HEK293T (cell line): ENCODE measurements at places on chromosomes 4 and X.

GRCh38 chr4:168475745-168476144 is 4.5 kb downstream of the DDX60L start:
- no peak for DNase-seq

DNA sequence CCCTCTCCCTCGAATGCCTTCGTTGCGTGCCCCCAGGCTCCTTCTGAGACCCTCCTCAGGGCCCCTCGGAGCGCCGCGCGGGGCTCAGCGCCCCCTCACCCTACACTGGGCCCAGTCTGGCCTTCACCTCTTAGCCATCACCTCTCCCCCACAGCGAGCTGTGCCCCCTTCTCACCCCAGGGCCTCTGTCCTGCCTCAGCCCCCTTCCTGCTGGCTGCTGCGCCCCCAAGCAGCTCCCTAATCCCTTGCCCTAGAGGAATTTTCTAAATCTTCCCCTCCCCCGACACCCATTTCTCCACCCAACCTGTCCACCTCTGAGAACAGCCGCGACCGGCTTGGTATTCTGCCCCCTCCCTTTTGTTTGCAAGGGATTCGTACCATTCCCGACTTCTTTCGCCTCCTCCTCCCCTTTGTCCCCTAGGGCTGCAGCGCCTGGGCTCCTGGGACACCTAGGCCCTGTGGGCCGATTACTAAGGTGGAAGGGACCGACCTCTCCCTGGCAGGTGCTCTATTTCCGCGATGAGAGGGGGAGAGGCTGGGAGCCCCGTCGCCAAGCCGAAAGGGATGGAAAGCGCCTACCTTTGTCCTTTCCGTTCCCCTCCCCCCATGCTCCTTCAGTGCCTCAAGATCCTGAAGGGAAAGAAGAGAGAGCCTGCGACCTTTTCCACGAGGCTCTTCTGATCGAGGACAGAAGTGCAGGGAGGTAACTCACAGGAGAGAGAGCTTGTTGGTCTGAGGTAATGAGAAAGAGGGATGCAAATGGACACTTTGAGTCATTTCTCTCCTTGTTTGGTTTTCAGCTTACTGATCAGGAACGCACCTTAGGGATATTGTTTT is 10.9 kb downstream of the DLG3 start:
- DNase-seq = no peak

GRCh38 chr4:72531322-72531721 is 37.7 kb downstream of the ADAMTS3 start:
- no peak for DNase-seq

DNA sequence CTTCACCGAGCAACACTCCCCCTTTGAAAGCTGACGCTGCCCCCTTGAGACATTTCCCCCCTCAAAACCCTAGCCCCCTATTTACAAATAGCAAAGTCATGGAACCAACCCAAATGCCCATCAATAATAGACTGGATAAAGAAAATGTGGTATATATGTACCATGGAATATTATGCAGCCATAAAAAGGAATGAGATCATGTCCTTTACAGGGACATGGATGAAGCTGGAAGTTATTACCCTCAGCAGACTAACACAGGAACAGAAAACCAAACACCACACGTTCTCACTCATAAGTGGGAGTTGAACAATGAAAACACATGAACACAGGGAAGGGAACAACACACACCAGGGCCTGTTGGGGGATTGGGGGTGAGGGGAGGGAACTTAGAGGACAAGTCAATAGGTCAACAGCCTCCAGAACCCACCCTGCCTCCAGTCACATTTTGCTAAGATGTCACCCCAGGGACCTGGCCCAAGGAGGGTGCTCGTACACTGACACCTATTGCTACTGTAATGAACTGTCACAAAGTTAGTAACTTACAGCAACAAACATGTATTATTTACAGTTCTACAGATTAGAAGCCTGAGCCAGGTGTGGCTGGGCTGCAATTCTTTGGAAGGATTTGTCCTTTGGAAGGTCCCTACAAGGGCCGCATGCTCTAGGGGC is 20.6 kb downstream of the SCD5 start:
- DNase-seq = no peak

DNA sequence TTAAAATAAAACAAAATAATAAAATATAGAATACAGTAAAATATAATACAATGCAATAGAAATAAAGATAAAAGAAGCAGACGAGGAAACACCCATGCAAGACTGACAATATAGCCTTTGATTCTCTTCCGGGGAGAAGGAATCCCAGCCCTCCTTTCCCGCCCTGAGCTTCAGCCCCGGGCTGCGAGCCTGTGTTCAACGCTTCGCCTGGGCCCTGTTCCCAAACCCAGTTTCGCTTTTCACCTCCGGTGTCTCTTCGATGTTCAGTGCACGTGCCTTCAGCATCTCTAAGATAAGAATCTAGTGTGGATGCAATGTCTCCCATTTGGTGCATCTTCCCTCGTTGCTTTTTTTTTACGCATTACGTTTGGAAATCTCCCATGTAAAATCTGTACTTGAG is 38.4 kb upstream of the ARSD start:
- DNase-seq = no peak

- DNase-seq = no peak
Measured at GRCh38 chrX:20267931-20268701, 1.4 kb upstream of the RPS6KA3 start.

DNA sequence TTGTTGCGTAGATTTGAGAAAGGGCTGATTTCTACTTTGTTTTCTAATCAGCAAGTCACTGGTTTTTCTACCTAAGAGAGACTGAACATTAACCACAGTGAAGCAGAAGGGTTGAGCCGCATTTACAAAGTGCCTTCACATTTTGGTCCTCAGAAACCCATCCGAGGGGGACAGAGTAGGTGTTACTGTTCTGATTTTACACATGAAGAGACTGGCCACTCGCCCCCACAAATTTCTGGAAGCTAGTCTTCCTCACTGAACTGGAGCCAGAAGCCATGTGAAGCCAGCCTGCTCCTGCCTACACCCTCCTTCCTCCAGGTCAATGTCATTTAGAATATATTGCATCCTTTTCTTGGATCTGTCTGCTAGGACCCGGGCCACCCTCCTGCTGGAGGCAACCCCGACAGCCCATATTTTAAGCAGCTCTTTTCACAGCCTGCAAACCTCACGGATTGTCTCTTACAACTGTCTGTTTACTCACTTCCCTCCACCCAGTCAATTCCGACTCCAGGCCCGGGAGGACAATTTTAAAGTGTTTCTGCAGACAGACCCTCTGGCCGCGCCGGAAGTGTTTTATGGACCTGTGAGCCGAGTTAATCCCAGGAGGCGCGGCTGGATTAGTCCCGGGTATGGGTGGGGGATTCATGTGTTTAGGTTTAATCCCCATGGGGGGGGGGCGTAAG is 73.2 kb upstream of the BCOR start:
- no peak for DNase-seq

GRCh38 chr4:73875401-73875800 is 6.2 kb downstream of the CXCL1 start:
- no peak for DNase-seq

GRCh38 chr4:54192811-54193210 is 36.3 kb upstream of the PDGFRA start:
- DNase-seq = no peak

DNA sequence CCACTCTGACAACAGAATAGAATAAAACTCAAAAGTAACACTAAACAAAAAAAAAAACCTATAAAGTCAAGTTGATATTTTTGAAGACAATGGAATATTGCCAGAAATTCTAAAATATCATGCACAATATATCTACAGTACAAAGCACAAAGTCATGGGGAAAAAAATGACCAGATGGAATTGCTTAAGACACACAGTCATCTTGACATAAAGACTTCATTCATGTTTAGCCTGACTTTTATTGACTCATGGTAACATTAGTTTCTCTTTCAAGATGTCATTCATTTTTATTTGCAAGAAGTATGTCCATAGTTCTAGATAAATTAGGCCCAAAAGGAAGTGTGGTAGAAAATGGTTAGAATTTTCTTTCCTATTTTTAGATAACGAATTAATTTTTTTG is 259.1 kb downstream of the CAMK2D start:
- DNase-seq = no peak

- DNase-seq = no peak
Measured at GRCh38 chr4:90027565-90027964, 99.6 kb upstream of the CCSER1 start.

GRCh38 chr4:154559141-154559493 is 3.7 kb upstream of the FGB start:
- DNase-seq = no peak
